ENCODE measurements at places on chromosomes 16 and 17.
A peak's percentile ranks its signal among the peaks of the same experiment; 100 is the strongest.

DNA sequence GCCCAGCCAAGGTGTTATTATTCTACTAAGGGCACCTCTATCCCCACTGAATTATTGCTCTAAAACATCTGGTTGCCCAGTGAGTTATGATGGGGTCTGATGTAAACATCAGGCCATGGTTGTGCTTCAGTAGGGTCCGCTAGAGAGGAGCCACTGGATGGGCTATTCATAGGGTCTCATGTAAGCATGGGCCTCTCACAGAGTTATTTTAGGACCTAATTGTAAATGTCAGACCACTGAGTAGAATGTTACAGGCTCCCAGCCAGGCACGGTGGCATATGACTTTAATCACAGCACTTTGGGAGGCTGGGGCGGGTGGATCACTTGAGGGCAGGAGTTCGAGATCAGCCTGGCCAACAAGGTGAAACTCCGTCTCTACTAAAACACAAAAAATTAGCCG lies 5.3 kb downstream of the RAPGEFL1 start:
- no peak for DNase-seq

DNA sequence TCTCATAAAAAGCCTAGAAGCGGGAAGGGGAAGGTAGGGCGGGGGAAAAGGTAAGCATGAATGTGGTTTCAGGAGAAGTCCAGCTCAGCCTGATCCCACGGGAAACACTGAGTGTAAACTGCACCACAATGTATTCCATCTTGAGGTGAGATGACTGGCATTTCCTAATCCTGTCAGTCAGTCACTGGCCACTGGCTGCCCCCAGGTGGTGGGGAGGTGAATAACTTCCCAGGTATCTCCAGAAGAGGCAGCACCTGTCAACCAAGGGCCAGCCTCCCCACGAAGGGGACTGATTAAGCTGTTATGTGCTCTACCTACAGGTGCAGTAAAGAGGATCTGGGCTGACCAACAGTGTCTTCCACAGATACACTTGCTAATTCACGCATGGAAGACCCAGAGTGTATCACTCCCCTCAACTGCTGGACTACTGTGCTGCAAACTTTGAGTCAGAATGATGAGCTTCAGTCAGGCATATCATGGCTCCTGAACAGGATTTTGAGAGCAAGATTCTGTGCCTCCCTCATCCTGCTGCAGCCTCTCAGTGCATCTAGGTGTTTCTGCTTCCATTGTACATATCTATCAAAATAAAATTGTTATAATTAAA lies 108.5 kb upstream of the CCL2 start:
- peak; percentile 13 for DNase-seq

- DNase-seq = no peak
Measured at GRCh38 chr16:68070806-68071517, 14.2 kb upstream of the NFATC3 start.

- DNase-seq = no peak
Measured at GRCh38 chr17:32498391-32498790, 11.6 kb downstream of the CDK5R1 start.

DNA sequence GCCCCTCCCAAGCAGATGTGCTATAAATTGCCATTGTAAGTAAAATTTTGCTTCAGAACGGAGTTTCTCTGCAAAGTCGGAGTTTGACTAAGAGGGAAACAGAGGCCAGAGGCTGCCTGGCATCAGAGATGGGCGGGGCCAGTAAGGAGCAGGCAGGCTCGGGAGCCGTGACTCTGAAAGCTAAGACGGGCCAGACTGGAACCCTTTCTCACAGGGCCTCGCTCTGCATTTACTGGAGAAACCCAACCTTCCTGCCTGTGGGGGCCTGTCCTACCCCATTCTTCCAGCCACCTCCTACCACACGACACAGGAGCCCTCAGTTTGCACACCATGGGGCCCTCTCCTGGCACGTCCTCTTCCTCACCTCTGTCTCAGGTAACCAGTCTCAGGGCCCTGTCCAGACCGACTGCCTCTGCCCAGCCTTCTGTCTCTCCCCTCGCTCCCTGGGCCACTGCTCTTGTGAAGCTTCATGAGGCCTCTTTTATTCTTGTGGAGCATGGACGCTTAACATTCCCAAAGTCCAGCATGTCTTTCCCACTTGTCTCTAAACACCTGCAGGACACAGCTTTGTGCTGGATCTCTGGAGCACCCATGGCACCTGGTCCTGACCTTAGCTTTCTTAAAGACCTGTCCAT lies 48.4 kb upstream of the ACSF3 start:
- no peak for DNase-seq

DNA sequence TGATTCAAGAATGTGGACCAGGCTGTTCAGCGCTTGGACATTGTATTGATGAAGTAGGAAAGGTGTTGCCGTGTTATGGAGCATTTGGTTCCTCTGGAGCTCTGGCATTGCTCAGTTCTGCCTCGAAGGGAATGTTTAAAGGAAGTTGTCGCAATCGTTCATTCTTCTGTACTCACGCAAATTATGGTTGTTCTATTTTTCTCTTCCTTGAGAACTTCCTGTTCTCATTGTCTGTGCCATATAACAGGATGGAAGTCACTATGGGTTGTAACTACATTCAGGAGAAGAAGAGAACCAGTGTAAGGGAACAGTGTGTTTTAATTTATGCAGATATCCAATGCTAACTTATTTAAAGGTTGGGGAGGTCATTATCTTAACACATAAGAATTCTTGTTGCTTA lies 13.0 kb downstream of the PCTP start:
- DNase-seq = no peak
